HTR-8/SVneo (cell line): ENCODE measurements at places on chromosomes 2 and 18.

DNA sequence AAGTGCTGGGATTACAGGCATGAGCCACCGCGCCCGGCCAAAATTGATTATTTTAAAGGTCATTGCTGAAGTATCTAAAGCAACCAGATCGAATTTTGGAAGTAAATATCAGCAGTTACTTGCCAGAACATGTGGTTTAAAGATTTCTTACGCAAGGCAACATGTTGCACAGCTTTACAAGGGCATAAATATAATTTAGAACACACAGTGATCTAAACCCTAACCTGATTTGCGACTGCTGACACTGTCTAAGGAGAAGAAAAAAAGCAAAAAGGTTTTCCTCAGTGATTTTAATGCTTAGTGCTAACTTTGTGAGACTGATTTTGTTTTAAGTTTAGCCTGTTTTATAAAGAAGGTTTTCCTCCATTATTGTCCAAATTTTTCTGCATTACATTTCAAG is 569.9 kb upstream of the LINC00305 start:
- DNase-seq: no peak

GRCh38 chr2:134193006-134193405 is 60.9 kb upstream of the MGAT5 start:
- no peak for DNase-seq

- DNase-seq: no peak
Measured at GRCh38 chr18:5197461-5197860, 404 bp upstream of the AKAIN1 start.

DNA sequence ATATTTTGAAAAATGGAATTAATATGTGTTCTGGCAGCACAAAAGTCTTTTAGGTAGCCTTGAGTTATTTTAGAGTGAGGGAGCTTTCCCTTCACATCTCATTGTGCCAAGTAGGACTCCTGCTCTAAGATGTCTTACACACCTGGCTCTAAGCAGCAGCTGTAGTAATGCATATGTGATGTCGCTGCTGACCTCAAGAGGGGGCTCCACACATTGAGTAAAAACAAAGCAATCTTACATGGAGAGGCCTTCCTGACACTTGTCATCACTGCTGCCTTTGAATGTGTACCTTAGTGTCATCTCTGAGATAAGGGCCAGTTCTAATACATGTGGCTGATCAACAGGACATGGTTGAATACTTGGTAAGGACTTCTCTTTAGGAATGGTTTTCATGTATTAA is 75.8 kb downstream of the ACTR3 start:
- no peak for DNase-seq

- no peak for DNase-seq
Measured at GRCh38 chr18:3651266-3651665, 201.3 kb downstream of the TGIF1 start.

GRCh38 chr2:71991397-71991796 is 156.3 kb downstream of the CYP26B1 start:
- no peak for DNase-seq

GRCh38 chr2:127117603-127118002 is 10.6 kb upstream of the BIN1 start:
- no peak for DNase-seq

DNA sequence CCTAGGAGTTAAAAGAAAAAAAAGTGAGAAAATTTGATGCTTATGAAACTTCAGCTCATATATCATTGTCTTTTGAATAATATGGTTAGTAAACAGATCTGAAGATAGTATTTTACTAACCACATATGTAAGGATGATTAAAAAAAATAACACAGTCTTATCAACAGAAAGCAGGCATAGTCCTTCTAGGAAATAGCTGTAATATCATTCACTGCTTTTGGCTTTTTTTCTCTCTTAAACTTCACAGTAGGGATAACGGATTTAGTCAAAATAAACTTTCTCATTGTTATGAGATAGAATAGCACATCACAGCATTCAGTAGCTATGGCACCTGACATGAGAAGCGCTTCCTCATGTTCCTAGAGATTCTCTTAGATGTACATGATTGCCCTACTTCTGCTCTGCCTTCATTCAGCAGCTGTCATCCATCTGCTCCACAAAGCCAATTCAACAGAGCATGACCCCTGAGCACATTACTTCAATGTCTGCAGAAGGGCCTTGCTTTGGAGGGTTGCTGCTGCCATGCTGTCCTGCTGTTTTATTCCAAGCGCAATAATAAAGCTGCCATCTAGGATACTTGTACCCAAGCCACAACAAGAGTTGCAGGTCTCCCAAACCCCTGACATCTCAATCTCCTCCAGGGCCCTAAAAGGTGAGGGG is 67.0 kb downstream of the TTC21B start:
- no peak for DNase-seq

GRCh38 chr2:99678625-99679024 is 188.8 kb upstream of the REV1 start:
- DNase-seq: no peak

DNA sequence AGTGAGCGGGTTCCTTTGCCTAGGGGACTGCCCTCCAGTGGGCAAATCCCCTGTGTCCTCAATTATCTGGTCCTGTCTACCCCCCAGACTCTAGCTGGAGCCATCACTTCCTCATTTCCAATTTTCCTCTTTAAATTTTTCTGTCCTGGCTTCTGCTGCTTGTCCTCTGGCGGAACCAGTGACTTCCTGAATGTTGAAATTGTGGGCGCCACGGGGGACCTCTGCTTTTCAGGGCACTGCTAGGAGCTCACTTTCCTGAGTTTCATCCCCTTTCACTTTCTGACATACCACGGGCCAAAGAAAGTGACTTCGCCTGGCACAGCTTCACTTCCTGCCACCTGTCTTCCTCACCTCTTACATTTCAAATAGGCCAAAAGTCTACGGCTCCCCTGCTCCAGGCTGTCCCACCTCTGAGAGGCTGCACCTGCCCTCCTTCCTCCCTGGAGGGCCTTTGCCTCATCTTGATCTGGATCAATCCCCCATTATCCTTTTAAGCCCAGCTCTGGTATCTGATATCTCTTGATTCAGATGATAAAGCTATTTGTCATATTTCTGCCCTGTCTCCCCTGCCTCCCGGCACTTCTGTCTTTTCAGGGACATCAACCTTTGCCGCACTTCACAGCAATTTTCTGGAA is 1.4 kb upstream of the MARCO start:
- no peak for DNase-seq

GRCh38 chr18:22846088-22846683 is 86.9 kb upstream of the RBBP8 start:
- no peak for DNase-seq

DNA sequence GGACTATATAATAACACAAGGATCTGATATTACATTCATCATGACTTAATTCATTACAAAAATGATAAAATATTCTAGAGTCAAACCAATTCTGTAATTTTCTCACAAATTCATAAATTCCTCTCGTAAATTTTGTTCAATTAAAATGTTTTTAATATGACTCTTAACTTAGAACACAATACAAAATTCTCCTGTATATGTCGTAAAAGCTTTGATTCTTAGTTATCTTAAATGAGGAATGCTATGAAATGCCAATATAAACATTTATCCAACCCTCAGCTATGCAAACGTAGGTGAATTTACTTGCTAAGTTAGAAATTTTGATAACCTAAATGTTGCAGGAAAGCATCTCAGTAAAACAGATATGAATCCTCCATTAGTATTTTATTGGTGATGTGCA is 28.9 kb downstream of the ARHGAP15 start:
- DNase-seq: no peak

- no peak for DNase-seq
Measured at GRCh38 chr2:33406622-33407021, 69.8 kb upstream of the RASGRP3 start.

DNA sequence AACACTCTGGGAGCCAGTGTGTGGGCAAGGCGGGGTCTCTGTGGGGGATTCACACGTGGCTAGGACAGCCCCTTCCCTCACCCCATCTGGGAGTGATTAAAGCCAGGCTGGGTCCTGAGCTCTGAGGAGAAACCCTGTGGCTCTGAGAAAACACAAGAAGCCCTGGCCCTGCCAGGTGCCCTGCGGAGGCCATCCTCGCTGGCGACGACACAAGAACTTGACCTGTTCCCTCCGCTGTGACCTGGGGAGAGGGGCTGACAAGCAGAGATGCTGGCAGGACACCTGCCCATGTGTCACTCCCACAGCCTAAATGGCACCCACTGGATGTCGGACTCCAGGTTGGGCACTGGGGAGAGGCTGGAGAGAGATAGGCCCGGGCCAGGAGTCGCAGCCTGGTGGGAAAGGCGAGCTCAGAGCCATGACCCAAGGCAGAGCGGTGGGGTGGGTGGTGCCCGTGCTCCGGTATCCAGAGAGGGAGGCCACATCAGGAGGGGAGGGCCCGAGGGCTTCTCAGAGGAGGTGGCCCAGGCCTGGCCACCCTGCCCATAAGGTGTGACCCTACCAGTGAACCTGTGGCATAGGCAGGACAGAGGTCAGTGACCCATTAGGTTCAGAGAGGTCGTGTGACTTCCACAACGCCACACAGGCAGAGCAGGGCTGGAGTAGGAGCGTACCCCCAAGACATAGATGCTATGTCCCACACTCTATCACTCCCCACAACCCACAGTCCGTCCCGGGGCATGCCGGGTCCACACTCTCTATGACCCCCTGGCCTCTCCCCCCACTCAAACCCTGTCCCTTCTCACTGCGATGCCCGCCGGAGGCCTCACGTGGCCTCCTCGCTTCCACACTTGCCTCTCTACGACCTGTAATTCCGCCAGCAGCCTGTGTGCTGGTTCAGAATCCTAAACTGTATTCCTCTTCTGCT is 59.4 kb upstream of the HPCAL1 start:
- no peak for DNase-seq

DNA sequence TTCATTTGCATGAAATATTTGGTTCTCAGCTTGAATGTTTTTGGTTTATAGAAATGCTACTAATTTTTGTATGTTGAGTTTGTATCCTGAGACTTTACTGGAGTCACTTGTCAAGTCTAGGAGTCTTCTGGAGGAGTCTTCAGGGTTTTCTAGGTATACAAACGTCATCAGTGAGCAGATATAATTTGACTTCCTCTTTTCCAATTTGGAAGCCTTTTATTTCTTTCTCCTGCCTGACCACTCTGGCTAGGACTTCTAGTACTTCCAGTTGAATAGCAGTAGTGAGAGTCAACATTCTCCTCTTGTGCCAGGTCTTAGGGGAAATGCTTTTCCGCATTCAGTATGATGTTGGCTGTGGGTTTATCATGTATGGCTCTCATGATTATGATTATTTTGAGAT is 55.4 kb upstream of the THUMPD2 start:
- no peak for DNase-seq

DNA sequence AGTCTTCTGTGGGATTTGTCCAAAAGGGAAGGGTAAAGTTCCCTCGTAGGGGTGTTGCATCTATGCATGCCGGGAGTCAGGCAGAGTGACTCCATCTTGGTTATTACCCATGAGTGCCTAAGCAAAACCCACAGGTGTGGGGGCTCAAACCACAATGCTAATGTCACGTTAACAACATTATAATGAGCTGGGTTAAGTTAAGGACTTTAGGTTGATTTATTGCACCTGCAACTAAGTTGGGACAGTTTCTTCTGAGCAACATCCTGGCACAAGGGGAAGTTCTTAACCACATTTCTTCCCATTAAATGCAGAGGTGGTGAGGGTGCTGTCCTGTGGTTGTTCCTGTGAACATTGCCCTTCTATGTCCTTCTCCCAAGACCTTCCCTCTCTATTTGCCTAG is 1596.8 kb upstream of the SLC39A10 start:
- DNase-seq: no peak

- DNase-seq: peak; percentile 10
Measured at GRCh38 chr2:198374375-198375082, 570.1 kb downstream of the PLCL1 start.

GRCh38 chr2:164242409-164242808 is 378.9 kb downstream of the GRB14 start:
- no peak for DNase-seq
